Activated CD8-positive, alpha-beta memory T cell treated with anti-CD3 and anti-CD28 coated beads for 24 hours (primary cell): ENCODE measurements at places on chromosomes 13 and 19.
A peak's percentile ranks its signal among the peaks of the same experiment; 100 is the strongest.

DNA sequence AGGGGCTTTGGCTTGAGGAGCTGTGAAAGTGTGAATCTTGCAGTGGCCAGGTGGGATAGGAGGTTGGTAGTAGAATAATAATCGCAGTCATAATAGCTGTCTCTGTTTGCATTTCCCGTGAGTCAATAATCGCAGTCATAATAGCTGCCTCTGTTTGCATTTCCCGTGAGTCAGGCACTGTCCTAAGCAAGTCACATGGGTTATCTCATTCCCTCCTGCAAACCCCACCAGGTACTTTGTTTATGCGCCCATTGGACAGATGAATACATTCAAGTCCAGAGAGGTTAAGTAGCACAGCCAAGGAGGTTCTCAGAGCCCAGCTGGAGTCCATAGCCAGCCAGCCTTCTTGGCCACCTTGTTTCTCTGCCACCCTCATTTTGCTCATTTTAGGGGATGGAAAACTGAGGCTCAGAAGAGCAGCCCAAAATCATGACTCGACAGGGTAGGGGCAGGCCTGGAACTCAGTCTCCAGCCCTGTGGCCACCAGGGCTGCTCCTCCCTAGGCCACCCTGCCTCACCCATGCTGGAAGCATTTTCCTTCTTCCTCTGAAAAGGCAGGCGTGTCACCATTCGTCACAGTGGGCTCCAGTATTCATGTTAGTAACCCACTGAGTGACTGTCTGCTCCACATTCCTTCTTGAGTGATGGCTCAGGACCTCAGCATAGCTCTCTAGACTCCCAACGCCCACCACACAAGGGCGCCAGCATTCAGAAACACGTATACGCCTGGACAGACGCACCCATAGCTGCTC lies 206.2 kb downstream of the URI1 start:
- DNase-seq, result no peak

GRCh38 chr19:8004723-8005513 lies 523 bp downstream of the ELAVL1 start:
- DNase-seq, result peak; percentile 70

DNA sequence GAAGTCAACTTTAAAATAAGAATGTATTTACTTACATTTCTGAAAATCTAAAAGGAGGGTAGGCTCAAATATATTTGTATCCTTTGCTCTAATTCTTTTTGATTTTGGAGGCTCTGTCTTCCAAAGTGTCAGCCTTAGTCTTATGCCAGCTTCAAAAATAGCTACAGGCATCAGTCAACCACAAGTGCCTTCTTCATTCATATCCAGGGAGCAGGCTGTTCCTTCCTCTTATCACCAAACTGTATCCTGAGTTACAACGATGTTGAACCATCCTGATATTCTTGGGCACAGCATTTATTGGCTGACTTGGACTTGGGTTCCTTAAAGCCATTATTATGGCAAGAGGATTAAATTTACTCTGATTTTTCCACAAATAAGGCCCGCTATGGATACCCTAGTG lies 1161.3 kb downstream of the PCDH17 start:
- DNase-seq, result no peak

- DNase-seq, result no peak
Measured at GRCh38 chr13:95226932-95227695, 74.1 kb downstream of the ABCC4 start.

GRCh38 chr13:111315347-111315995 lies 5.0 kb upstream of the TEX29 start:
- DNase-seq, result no peak

GRCh38 chr13:105798541-105798940 lies 736.9 kb downstream of the EFNB2 start:
- no peak for DNase-seq

DNA sequence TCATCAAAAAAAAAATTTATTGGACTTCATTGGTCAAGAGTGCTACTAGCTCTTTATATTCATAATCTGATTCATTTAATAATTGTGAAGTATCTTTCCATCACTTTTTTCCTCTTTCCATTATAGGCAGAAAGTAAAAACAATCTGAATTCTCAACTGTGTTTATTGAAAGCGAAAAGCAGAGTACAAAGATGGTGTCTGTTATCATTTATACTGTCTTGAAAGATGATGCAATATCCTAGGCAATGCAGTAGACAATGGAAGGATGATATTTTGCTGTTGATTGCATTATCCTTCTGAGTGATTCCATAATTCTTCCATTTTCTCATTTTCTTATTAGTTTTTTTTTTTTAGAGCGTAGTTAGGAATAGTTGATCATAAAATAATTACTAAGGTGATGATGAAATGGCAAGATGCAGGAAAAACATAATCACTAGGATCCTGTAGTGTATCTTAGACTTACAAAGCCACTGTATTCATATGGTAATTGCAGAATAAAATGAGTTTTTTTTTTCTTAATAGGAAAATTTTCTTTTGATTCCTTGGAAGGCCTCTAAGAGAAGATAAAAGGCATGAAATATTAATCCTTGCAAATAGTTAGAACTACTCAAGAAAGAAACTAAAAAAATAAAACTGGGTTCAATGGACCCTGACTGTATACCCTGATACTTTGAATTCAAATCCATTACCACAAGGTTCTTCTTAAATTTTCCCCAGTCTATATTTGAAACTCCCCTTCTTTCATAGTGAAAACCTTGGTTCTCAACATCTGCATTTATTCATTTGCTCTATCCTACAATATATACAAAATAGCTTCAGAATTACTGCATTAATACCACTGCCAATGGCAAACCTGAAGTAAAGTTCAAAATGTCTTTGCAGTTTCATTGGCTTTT lies 11.6 kb downstream of the URI1 start:
- no peak for DNase-seq

DNA sequence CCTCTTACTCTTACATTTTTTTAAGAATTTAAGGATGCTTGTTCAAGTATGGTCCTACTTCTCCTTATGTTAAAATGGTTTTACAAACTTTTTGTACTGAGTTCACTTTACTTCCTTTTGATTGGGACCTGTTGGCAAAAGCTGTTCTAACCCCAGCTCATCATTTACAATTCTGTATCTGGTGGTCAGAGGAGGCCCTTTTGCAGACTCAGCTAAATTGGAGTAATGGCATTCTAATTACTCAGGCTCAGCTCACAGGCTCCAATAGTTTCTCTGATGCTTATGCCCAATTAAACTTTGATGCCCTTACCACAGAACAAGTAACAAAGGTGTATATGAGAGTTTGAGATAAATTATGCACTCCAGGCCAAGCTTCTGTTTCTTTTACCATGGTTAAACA lies 1632.0 kb downstream of the UQCRFS1 start:
- DNase-seq, result no peak

DNA sequence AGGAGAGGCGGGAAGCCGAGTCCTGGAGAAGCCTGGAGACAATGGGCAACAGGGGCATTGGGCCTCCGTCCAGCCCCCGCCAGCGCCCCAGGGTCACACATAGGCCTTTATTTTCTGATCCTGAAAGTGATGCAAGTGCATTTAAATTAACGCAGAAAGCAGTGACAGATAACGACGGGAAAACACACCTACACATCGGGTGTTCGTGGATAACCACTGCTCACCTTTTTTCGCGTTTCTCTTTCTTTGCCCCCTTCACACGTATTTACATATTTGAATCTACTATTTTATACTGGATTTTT lies 30.4 kb upstream of the GRTP1 start:
- no peak for DNase-seq
